ENCODE measurements at places on chromosomes 1 and 21. TPM values are rescaled to one million over a fixed set of nuclear protein-coding genes. Genes with fewer than 3 reads are reported as not detected.
A peak's percentile ranks its signal among the peaks of the same experiment; 100 is the strongest.

LCE4A gene
- not detected for total RNA-seq

SERPINC1 gene
- total RNA-seq, result not detected

SHE gene
- total RNA-seq, result 4.4 TPM

LEFTY1 gene
- 1.2 TPM for total RNA-seq

DCST1 gene
- 1.3 TPM for total RNA-seq

KISS1 gene
- not detected for total RNA-seq

OR2L2 gene
- not detected for total RNA-seq

- DNase-seq, result no peak
Observed at GRCh38 chr1:15390667-15391066, 19.0 kb upstream of the EFHD2 start.

DNA sequence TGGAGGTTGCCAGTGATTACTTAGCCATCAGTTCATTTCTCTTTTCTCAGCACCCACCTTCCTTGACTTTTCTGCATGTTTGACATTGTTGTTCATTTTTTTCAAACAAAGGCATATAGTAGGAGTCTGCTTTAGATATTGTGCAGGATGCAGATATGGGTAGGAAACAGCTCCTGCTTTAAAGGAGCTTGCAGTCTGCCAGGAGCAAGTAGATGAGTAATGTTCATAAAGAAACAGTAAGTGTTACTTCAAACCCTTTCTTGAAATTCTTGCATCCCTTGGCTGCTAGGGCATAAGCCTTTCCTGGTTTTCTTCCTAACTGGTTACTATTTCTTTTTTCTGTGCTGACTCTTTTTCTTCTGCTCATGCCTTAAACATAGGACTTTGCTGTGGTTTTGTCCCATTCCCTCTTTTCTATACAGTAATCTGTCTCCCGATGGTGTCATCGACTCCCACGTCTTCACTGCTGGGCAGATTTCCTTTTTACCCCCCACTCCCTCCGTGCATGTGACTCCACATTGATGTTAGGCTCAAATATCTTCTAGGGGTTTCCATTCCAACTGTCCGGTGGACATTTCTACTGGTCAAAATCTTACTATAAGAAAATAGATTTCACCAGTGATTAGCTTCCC is 20.4 kb downstream of the PTGFRN start:
- no peak for DNase-seq

- no peak for DNase-seq
Observed at GRCh38 chr1:85473390-85473789, 8.4 kb upstream of the DDAH1 start.

- DNase-seq, result no peak
Observed at GRCh38 chr1:223525957-223526356, 132.7 kb downstream of the CCDC185 start.

DNA sequence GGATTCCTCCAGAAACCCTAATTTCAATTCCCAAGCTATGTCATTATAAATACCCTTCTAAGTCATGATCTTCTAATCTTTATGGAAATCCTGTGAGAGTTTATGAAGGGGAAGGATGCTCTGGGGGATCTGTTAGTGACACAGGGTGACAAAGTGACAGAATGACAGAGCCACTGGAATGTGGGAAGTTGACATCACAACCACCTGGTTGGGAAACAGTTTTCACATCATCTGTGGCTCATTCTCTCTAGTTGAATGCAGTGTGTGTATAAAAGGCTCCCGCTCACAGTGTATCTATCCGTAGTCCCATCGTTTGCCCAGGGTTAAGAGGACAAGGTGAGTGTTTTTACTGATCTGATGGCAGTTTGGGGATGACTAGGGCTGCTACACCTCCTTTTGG is at the start of gene LCE7A:
LCE7A (plus strand) TSS at position 301 of the 400 bp plus-strand sequence. CDS start 702 bp downstream, outside the sequence.
- no peak for DNase-seq

DNA sequence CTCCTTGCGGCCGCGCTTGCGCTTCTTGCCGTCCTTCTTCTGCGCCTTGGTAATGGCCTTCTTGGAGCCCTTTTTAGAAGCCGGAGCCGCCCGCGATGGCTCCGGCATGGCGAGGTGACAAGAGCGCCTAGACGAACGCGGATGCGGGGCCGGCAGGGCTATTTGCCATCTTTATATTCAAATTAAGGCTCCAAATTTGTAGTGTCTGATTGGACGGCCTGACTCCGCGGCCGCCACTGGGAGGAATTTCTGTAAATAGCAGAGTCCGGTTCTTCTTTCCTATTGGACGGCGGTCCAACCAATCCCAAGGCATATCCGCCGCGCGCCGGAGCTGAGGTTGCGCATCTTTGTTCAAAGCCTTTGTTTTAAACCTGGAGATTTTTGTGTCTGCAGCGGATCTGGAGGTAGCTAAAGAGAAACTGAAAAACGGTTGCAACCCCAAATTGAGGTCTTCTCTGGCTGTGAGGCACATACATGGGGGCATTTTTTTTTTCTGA is 22.6 kb upstream of the RNF187 start:
- peak; percentile 59 for DNase-seq

DNA sequence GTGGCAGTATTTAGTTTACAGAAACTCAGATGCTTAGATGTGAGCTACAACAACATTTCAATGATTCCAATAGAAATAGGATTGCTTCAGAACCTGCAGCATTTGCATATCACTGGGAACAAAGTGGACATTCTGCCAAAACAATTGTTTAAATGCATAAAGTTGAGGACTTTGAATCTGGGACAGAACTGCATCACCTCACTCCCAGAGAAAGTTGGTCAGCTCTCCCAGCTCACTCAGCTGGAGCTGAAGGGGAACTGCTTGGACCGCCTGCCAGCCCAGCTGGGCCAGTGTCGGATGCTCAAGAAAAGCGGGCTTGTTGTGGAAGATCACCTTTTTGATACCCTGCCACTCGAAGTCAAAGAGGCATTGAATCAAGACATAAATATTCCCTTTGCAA is 59.7 kb upstream of the ZNF326 start:
- no peak for DNase-seq

DNA sequence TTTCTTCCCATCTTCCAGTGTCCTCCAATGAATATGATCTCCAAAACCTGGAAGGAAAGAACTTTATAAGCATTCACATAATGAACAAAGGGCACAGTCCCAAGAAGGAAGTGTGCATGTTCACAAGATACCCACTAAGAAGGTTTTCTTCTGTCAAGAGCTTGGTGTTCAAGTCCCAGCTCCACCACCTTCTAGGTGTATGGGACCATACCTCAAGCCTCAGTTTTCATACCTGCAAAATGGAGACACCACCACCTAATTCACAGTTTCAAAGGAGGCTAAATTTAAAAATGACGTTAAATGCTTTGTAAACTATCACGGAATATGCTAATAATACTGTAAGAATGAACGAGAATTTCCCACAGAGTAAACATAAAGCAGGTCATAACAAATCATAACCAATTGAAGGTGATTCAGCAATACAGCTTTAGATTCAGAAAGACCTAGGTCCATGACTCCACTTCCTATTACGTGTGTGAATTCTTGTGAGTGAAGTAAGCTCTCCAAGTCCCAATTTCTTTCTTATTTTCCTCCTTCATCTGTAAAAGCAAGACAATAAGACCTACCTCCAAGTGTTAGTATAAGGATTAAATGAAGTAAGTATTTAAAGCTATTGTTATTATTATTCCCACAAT is 8.1 kb upstream of the KTI12 start:
- no peak for DNase-seq

- no peak for DNase-seq
Observed at GRCh38 chr1:65395887-65396612, 24.4 kb upstream of the LEPR start.

- DNase-seq, result no peak
Observed at GRCh38 chr1:10189659-10190058, 20.7 kb upstream of the KIF1B start.

DNA sequence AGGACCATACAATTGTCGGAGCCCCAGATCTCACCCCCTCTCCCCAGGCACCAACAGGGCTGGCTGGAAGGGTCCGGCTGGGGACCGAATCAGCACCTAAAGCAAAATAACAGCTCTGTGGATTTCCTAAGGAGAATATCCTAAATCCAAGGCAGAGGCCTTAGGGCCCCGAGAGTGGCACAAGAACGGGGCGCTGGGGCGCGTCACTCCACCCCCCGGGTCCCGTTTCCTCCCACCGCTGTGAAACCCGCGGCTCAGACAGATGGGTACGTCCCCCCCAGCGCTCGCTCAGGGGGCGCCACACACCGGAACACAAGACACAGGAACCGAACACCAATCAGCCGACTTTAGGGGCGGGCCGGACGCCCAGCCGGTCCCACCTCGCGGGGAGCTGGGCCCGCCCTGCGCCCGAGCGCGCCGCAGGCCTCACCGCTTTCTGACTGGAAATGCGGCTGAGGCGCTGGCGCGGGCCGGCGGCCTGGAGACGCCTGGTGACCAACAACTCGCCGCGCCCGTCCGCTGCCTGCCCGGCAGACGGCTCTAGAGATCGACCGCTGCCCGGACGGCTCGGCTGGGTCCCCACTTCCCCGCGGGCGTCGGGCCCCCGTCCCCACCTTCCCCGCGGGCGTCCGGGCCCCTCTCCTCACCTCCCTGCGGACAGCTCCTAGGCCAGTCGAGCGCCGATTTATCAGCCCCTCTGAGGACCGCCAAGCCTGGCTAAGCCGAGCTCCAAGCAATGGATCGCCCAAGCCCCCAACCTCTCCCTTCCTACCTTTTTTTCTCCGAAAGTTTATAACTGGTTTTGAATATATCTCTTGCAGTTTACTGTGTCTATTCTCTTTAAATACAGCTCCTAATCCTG is at the start of gene HFM1:
HFM1 (minus strand) TSS at position 687 of the 862 bp plus-strand sequence. CDS start 3,755 bp downstream, outside the sequence.
- peak; percentile 93 for DNase-seq

GRCh38 chr1:109274533-109275476 is 8.1 kb downstream of the PSRC1 start:
- no peak for DNase-seq

- no peak for DNase-seq
Observed at GRCh38 chr1:199706826-199707606, 320.5 kb upstream of the NR5A2 start.

DNA sequence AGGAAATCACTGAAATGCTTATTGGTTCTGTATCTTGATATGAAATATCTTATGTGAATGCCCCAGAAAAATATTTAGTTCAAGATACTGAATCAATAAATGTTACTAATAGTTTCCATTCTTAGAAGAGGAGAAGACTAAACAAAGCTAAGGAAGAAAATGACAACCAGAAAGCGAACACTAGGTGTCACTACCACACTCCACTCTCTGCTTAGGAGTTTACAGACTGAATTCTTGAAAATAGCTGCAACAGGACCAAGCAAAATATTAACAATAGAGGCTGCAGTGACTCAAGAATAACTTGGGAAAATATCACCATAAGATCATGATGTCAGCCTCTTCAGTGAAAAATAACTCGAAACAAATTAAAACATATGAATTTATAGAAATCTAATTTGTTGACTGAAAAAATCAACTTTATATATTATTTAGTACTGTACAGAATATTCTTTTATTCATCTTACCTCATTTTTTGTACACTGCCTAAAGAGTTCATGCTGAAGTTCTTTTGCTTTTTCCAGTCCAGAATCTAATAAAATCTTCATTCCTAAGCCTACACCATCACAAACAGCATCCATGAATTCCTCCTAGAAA is 61.6 kb downstream of the KIF14 start:
- no peak for DNase-seq

- no peak for DNase-seq
Observed at GRCh38 chr1:30904191-30904961, 4.2 kb downstream of the SDC3 start.

DNA sequence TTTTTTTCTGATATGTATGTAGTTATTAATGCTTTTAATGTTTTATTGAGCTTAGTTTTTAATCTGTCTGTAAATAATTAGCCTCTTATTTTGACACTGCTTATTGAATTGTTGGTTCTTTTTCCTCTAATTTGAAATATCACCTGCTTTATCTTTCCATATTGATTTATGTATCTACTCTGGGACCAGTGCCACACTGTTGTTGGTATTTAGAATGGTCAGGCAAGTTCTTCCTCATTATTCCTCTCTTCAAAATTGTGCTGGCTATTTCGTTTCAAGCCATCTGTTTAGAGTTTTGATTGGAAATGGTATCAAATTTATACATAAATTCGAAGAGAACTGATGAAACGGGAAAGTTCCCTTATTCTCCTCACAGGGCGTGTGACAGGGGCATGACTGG is 96.8 kb upstream of the APP start:
- no peak for DNase-seq

DNA sequence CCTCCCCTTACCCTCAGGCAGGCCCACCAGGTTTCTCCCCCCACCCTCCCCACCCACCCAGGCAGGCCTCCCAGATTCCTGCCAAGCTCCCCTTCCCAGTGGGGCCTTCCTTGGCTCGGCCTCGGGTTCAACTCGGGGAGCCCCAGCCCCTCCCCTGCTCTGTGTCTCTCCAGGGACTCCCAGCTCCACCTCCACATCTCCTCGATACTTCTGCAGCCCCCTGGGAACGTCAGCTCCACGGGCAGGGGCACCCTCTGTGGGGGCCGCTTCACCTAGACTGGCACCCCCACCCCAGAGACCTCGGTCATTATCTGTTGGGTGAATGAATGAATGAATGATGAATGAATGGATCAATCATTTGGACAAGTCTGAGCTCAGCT is 775 bp downstream of the MMEL1 start:
- no peak for DNase-seq

DNA sequence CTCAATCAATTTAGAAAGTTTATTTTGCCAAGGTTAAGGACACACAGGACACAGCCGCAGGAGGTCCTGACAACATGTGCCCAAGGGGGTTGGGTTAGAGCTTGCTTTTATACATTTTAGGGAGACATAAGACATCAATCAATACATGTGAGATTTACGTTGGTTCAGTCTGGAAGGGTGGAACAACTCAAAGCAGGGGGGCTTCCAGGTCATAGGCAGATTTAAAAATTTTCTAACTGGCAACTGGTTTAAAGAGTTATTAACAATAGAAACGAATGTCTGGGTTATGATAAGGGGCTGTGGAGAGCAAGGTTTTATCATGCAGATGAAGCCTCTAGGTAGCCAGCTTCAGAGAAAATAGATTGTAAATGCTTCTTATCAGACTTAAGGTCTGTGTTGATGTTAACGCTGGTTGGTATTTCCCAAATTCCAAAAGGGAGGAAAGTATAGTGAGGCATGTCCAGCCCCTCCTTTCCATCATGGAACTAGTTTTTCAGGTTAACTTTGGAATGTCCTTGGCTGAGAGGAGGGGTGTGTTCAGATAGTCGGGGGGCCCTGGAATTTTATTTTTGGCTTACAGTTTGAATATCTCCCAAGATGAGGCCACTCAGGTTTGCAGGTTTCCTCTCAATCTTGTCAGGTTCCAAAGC is 31.0 kb upstream of the TGFBR3 start:
- DNase-seq, result no peak

DNA sequence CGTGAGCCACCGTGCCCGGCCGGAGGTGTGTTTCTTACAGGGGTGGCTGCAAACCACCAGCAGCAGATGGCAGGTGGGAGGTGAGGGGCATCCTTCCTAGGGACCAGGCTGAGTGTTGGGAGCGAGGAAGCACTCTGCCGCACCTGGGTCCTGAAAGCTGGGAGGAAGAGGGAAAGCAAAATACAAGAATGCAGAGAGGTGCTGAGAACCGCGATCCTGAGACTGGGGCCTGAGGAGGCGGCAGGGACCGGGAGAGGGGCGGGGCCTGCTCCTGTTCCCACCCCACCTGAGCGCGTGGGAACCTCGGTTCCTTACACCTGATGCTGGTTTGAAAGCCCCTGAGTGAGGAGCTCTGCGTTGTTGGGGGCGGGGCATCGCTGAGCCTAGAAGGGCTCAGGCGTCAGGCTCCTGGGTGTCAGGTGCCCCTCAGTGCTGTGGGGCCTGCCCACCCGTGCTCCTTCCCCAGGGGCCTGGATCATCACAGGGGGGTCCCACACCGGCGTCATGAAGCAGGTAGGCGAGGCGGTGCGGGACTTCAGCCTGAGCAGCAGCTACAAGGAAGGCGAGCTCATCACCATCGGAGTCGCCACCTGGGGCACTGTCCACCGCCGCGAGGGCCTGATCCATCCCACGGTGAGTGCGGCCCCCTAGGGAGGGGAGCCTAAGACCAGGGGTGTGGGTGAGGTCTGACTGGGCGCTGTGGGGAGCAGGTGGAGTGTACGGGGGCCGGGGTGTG is 15.5 kb downstream of the TRPM2 start:
- DNase-seq, result no peak
